ENCODE measurements at places on chromosomes 2 and 18. TPM values are rescaled to one million over a fixed set of nuclear protein-coding genes. Genes with fewer than 3 reads are reported as not detected.

The GAL3ST2 gene
- 2.6 TPM for total RNA-seq

The PMAIP1 gene
- total RNA-seq = 5.3 TPM

- no peak for DNase-seq
Measured at GRCh38 chr2:205895981-205896655, 189.9 kb downstream of the INO80D start.

DNA sequence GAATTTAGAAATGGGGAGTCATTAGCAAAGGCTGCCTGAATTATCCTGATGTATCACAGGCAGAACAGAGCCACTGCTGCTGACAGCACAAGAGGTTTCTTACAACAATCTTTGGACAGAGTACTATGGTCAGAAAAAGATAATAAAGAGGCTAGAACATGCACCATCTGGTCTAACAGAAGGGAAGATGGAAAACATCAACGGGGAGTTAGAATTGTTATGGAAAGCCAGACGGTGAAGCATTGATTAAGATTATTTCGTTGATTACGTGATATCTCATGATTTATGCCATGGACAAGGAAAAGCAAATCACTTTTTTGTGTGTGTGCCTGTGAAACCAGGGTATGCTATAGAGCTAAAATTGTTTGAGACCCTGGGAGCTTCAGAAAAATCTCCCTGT, 409.4 kb upstream of the ETAA1 start:
- no peak for DNase-seq

- no peak for DNase-seq
Measured at GRCh38 chr2:48983551-48983950, 170.8 kb downstream of the FSHR start.

GRCh38 chr18:55634545-55634944, 46.6 kb upstream of the TCF4 start:
- DNase-seq = no peak

Data from breast epithelium (tissue), 4 donors.